ENCODE measurements at places on chromosomes 16 and 17.

GRCh38 chr17:61832463-61832862 is 30.9 kb downstream of the BRIP1 start:
- DNase-seq: no peak

- DNase-seq: peak; percentile 68
Measured at GRCh38 chr16:1610071-1610898, 1.6 kb downstream of the IFT140 start.

- no peak for DNase-seq
Measured at GRCh38 chr16:12708266-12708665, 95.4 kb downstream of the CPPED1 start.

DNA sequence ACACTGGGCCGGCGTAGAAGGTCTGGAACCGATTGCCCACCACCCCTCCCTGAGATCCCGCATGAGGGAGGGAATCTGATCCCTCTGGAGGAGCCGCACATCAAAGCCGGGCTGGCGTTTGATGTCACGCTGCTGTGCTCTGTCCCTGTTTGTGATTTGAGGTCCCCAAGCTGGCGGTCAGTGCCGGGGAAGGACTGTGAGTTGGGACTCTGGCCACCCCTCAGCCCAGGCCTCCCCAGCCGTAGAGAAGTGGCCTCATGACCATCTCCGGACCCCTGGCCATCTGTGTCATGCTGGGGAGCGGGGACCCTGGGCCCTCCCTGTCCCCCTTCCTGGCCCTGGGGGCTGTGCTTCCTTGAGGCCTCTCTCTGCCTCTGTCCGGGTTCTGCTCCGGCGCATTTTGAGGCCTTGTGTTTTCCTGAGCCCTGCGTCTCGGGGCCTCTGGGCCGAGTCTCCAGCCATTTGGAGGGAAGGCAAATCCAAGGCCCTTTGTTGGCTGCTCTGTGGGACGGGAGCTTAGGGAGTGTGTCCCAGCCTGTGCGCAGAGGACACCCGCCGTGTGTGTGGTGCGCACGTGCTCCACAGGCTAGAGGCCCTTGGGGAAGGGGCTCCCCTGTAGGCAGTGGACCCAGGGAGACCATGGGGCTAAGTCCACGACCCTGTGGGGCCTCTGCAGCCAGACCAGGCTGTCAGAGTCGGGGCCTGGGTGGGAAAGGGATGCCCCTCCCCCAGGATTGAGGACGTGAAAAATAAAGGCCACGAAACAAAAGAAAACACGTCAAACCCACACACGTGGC is 15.1 kb downstream of the ASPSCR1 start:
- no peak for DNase-seq

- no peak for DNase-seq
Measured at GRCh38 chr16:50539053-50539695, 9.0 kb upstream of the NKD1 start.

DNA sequence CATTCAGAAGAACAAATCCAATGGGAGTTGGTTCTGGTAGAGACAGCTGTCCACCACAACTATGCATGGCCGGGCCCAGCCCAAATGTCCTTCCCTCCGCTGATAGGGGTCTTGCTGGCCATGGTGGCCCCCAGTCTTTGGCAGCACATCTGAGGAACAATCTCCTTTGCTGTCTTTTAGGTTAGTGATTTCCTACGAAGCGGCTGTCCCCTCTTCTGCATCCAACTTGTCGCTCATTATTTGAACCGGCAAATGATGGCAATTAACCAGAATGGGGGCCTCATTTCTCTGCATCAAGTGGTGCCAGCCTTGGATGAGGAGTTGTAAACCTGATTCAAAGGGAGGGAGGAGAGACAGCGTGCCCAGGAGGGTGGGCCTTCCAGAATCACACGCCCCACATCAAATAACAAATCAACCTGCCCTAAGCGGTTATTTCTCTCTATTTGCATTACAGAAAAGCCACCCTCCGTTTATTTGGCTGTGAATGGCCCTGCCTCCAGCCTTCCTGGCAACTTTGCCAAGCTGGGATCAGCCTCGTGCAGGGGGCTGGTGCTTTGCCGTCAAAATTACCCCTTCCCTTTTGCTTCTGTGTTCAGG is 156.5 kb downstream of the RGS9 start:
- DNase-seq: no peak

DNA sequence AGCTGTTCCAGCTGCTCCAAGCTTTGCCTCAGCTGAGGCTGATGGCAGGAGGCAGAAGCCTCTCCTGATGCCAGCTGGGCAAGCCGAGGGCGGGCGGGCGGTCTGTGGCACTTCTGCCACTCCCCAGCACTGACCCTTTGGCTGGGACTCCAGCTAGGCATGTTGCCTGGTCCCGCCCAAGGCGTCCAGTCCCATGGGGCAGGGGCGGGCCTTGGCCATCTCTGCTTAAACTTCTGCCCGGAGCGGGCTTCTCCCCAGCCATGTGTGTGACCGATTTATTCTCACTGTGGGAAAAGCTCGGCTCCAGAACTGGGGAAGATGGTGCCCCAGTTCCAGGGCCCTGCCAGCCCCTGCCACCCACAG is 349.1 kb downstream of the SEC14L1 start:
- no peak for DNase-seq

- DNase-seq: no peak
Measured at GRCh38 chr17:46876353-46876887, 25.0 kb downstream of the WNT9B start.

DNA sequence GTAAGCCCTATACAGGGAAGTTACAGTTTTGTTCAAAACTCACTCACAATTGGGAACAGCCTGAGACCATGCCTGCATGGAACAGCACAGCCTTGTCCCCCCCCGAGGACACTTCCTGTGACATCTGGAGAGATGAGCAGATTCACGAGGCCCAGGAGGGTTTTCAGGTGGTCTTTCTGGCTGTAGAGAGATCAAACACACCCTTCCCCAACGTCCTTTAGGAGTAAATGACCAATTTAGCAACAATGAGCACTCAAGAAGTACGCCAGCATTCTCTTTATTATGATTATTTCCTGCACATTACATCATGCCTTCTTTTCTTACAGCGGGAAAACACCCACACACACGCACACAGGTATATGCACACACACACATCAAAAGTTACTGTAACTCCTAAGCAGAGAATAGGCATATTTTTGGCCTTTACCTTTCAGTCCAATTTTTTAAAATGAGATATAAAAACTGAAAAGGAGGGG is 39.0 kb downstream of the ADCY9 start:
- no peak for DNase-seq

DNA sequence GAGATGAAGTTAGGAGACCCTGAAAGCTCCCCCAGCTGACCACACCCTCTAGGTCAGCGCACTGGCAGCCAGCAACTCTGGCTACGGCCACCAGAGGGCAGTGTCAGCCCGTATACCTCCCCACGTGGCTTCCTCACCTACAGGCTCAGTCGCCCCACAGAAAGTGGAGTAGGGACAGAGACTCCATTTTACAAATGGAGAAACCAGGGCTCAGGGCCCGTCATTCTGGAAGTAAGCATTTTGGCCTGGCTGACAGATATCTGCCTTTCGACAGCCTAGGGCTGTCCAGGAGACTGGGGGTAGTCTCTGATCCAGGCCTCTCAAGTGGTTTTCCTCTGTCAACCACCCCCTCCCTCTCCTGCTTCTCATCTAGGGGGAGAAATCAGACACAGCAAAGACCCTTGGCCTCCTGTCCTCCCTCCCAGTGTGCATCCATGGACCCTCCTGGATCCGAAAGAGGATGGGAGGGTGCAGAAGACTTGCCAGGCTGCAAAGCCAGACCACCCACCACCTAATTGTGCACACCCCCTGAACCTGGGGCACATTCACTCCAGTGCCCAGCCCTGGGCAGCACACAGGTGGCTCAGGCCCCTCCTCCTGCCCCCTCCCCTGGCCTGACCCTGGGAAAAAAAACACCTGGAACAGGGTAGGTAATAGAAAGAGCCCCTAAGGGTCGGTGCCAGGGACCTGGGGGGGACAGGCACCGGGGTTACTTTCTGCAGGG is 3.8 kb upstream of the HAP1 start:
- DNase-seq: peak; percentile 32

- DNase-seq: no peak
Measured at GRCh38 chr16:30004424-30004776, 6.4 kb downstream of the DOC2A start.

GRCh38 chr16:66523861-66524354 is 26.0 kb downstream of the TK2 start:
- no peak for DNase-seq

DNA sequence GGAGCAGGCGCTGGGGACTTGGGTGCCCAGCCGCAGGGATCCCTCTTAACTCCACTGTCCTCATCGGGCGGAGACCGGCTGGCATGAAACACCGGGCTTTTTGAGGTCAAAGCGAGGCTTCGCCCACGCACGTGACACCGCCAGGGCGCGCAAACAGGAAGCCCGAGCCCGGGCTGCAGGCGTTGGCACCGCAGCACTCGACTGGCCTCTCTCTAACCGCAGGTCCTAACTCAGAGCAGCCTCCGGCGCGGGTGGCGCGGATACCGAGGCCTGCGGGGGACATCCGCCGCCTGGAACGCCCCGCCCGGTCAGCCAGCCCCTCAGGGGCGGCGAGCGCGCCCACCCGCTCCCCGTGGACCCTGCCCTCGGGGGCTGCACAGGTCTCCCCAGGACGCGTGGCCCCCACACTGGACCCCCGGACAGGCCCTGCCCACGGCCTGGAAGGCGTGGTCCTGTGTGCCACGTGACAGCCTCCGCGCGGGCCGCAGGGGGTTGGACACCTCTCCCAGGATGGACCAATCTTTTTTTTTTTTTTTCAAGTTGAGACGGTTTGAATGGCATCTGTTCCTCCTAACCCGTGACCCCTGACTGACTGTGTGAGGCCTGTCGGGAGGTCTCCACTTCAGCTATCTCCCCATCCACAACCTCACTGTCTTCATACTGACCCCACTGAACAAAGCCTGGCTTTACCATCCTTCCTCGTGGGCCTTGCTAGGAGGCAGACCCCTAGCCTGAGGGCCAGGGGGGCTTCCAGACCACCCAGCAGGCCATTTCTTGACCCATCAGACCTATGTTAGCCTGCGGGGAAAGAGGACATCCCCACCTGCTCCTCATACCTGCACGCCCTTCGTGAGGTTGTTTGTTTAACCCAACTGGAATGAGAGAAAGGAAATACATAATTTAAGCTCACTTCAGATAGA is 8.4 kb upstream of the SLC47A2 start:
- no peak for DNase-seq

GRCh38 chr17:29131814-29132682 is 48.1 kb downstream of the MYO18A start:
- DNase-seq: no peak

DNA sequence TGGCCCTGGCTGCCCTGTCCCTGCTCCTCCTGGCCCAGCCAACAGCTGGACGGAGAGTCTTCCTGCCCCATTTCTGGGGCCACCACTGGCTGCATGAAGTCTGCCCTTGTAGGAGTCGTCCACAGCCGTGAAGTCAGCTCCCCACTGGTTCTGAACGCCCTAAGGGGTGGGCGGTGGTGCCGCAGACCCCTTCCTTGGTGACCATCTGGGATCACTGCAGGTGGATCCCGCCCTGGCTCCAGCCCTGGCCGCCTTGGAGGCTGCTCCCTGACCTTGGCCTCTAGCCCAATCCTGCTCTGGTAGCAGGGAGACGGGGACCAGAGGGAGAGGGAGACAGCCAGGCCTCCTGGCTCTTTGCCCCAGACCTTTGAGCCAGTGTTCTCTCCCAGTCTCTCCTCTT is 35.4 kb downstream of the MGAT5B start:
- no peak for DNase-seq

- DNase-seq: no peak
Measured at GRCh38 chr17:63774969-63775265, 947 bp downstream of the DDX42 start.

DNA sequence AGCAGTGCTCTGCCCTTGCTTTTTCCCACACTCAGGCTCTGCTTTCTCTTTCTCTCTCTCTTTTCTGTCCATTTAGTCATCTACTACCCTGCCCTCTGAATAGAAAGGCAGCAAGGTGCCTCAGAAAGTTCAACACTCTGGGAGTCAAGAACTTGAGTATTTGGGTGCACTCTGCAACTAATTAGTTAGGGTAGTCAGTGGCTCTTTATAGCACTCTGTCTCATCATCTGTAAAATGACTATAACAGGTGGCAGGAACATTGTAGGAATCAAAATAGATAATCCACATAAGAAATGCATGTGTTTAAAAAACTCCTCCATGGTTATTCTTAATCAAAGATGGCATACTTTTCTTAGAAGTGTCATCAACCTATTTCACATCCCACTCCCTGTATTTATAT is 7.2 kb downstream of the OR2C1 start:
- DNase-seq: no peak

- DNase-seq: no peak
Measured at GRCh38 chr16:1335996-1336395, 2.6 kb downstream of the BAIAP3 start.

DNA sequence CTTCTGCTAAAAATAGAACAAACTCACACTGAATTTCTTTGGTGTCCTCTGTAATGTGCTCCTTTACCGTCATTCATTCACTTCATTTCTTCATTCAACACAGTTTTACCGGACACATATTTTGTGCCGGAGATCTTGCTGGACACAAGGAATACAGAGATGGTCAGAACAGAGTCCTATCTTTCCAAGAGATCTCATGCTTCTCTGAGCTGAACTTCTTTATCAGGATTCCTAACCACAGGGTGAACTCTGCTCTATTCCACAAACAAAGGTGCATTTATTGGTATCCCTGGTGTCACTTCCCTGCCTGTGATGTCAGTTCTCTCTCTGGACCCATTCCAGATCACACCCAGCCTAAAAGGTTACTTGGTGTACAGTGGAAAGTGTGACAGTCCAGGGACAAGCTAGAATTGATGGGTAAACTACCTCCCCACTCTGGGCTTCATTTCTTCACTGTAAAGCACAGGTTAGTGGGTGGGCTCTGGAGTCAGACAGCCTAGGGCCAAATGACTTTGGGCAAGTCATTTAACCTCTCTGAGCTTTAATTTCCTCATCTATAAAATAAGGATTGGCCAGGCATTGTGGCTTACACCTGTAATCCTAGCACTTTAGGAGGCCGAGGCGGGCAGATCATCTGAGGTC is 4.2 kb downstream of the IFI35 start:
- DNase-seq: no peak

GRCh38 chr17:76199469-76199868 is 40.8 kb downstream of the RNF157 start:
- no peak for DNase-seq

DNA sequence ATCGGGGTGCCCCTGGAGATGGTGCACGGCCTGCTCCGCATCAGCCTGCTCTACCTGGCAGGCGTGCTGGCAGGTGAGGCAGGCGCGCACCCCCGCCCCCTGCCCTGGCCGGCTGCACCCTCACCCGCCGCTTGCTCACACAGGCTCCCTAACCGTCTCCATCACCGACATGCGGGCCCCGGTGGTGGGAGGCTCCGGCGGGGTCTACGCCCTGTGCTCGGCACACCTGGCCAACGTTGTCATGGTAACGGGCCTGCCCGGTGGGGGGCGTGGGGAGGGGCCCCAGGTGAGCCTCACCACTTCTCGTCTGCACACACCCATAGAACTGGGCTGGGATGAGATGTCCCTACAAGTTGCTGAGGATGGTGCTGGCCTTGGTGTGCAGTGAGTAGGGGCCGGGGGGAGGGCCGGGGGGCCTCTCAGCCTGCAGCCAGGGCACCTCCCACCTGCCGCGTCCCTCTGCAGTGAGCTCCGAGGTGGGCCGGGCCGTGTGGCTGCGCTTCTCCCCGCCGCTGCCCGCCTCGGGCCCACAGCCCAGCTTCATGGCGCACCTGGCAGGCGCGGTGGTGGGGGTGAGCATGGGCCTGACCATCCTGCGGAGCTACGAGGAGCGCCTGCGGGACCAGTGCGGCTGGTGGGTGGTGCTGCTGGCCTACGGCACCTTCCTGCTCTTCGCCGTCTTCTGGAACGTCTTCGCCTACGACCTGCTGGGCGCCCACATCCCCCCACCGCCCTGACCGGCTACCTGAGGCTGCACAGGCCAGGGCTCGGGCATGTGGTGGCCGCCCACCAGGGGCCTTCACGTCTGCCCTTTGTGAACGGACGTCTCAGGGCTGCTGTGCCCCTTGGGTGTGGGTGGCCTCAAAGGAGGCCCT is 2.1 kb downstream of the RHBDL1 start:
- DNase-seq: no peak
